ENCODE measurements at places on chromosomes 6 and 20.

DNA sequence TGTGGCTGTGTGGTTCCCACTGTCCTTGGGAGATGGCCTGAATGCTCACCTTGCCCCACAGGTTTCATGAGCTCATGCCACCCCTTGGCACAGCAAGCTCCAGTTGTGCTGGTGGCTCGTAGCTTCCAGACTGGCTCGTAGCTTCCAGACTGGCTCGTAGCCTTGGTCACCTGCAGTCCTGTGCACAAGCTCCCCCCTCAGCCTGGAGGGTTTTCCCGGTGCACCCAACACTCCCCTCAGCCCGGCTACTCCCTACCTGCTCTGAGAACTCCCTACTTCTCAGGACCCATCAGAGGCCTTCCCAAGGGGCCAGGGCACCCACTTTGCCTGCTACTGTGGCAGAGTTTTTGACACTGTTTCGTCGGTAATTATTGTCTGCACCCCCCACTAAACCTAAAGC, 285.6 kb downstream of the TAF4 start:
- no peak for DNase-seq

DNA sequence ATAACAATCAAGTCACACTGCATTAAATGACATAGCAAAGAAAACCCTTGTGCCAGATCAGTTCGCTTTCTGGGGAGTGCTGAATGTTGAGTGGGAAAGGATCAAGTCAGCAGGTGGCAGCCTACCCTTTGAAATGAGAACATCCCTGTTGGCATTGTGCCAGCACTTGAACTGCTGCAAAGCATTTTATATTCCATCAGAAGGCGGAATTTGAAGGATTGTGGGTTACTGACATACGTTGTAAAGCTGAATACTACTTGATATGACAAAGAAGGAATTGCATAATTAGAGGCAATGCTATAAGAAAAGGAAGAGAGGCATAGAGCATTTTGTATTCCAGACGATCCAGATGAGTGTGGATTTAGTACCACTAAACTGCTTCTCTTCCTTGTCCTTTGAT, 26.5 kb downstream of the BCKDHB start:
- DNase-seq = peak; percentile 12

- peak; percentile 57 for DNase-seq
Measured at GRCh38 chr6:156933201-156934068, 156.3 kb downstream of the ARID1B start.

DNA sequence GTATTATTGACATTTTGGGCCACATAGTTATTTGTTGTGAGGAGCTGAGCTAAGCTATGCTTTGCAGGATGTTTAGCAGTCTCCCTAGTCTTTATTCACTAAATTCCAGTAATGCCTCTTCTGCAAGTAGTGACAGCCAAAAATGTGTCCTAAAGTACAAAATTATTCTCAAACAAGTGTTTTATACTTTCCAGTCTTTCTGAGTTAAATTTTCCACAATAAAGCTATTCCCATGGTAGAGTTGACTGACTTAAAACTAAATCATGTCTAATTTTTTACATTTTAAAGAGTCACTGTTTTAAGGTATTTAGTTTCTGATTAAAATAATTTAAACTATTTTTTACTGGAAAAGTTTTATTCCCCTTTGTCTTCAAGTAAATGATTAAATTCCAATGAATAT, 717.8 kb upstream of the HS3ST5 start:
- DNase-seq = no peak

- DNase-seq = no peak
Measured at GRCh38 chr6:51552435-51552834, 535.0 kb downstream of the PKHD1 start.

- no peak for DNase-seq
Measured at GRCh38 chr6:140671926-140672325, 1297.5 kb upstream of the CITED2 start.

All from Caco-2 (cell line).